ENCODE measurements at places on chromosomes 2 and 18.

DNA sequence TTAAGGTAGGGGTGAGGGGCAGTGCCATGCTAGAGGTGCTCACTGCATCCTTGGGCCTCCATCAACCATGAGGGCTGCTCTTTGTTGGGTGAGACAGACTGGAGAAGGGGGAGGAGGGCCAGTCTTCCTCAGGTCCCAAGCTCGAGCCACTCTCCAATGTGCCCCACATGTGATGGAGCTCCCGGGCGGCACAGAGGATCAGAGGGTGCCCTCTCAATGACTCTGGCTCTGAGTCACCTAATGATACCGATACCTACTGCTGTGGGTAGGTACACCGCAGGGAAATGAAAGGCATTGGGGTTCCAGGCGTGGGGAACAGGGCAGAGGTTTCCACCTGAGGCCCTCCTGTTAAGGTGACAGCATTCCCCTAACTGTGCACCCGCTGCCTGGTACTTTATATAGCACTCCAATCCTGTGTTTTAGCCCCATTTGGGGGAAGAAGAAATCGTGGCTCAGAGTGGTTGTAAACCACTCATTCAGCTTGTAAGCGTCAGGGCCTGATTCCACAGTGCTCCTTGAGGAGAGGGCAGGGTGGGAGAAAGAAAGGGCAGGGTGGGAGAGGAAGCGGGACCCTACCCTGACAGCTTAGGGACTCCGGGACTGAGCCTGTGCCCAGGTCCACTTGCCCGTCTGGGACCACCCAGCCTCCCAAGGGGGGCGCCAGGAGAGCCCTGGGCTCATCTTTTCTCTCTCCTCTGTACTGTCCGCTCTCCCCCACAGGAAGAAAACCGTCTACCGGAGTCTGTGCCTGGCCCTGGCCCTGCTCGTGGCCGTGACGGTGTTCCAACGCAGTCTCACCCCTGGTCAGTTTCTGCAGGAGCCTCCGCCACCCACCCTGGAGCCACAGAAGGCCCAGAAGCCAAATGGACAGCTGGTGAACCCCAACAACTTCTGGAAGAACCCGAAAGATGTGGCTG is 1.8 kb downstream of the B3GNT7 start:
- no peak for DNase-seq

DNA sequence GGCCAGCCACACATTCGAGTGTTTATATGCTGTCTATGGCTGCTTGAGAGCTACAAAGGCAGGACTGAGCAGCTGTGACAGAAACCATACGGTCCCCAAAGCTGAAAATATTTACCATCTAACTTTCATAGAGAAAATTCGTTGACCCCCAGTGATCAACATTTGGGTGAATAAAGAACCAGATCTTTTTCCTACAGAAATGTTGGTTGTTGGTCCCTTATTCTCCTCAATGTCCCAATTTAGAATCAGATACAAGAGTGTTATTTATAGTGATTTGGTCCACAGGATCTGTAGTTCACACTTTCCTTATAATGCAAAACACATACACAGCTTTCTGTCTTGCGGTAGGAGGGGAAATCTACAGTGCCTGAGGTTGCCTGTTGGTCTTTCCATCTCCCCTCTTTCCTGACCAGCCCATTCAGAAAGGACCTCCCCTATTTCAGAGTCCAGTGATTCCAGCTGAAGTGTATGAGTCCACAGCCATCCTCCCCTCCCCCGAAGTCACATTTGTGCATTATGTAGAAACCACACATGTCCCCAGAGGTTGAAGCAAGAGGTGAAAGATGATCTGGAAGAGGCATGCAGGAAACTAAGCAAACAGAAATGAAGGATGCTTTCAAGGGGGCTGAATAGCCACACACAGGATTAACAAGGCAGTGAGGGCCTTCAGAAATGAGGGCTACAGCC is 61.9 kb downstream of the SPRED2 start:
- DNase-seq = no peak

- DNase-seq = no peak
Measured at GRCh38 chr18:55515941-55516710, 71.9 kb downstream of the TCF4 start.

- peak; percentile 13 for DNase-seq
Measured at GRCh38 chr2:135820003-135820618, 16.9 kb downstream of the LCT start.

DNA sequence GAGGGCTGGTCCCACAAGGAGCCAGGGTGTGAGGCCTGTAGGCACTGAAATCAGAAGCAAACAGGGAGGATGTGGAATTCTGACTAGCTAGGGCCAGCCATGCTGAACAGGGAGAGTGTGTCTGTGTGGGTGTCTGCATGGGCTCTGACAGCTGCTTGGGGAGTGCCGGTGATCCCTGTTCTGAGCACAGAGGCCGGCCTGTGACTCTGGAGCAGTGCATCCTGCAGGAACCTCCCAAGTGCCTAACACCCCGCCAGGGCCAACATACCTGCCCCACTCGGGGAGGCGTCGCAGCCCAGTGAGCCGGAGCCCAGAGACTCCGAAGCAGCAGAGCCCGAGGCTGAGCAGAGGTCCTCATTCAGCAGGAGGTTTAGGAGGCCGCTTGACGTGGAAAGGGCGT is 11.5 kb upstream of the HES6 start:
- DNase-seq = no peak

GRCh38 chr2:54524226-54524991 is 68.3 kb downstream of the SPTBN1 start:
- no peak for DNase-seq

- DNase-seq = no peak
Measured at GRCh38 chr2:71181316-71181715, 45.6 kb downstream of the PAIP2B start.

GRCh38 chr18:11987527-11987926 is 6.2 kb downstream of the IMPA2 start:
- no peak for DNase-seq

- no peak for DNase-seq
Measured at GRCh38 chr2:98804265-98804650, 73.3 kb upstream of the MGAT4A start.

- DNase-seq = no peak
Measured at GRCh38 chr18:71327850-71328249, 1039.0 kb downstream of the SOCS6 start.

GRCh38 chr2:187655001-187655400 is 100.8 kb upstream of the TFPI start:
- DNase-seq = no peak

- no peak for DNase-seq
Measured at GRCh38 chr2:5479265-5479928, 212.8 kb upstream of the SOX11 start.

DNA sequence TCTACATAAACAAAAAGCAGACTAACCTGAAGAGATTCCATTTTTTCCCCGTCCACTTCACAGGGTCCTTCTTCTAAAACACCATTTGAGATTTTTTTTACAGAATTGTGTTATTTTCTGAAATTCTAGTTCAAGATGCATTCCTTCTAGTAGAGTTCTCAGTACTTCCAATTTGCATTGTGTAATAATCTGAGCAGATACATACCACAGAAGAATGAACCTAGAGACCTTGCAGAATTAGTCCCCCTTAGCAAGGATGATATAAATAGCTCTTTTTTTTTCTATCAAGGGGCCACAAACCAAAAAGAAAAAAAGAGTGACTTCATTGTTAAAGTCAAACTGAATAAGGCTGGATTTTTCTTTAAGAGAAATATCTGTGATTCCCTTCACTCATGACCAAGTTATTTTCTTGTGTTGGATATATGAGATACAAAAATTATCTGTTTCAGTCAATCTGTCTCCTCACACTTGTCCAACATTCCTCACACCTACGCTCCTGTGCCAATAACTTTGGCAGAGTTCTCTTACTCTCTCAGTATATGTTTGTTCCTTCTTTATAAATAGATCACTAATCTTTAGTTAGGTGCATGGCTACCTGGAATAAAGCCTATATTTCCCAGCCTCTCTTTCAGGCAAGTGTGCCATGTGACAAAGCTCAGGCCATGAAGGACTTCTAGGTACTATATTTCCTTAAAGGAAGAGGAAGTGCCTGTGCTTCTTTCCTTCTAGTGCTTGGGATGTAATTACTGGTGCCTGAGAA is 183.5 kb downstream of the ZNF385B start:
- no peak for DNase-seq

GRCh38 chr2:99602476-99602875 is 112.7 kb upstream of the REV1 start:
- no peak for DNase-seq

GRCh38 chr2:233349005-233349998 is 5.0 kb upstream of the DGKD start:
- DNase-seq = no peak

- DNase-seq = no peak
Measured at GRCh38 chr2:85957256-85957655, 68.5 kb upstream of the ST3GAL5 start.

GRCh38 chr2:49129034-49129433 is 25.3 kb downstream of the FSHR start:
- DNase-seq = no peak

DNA sequence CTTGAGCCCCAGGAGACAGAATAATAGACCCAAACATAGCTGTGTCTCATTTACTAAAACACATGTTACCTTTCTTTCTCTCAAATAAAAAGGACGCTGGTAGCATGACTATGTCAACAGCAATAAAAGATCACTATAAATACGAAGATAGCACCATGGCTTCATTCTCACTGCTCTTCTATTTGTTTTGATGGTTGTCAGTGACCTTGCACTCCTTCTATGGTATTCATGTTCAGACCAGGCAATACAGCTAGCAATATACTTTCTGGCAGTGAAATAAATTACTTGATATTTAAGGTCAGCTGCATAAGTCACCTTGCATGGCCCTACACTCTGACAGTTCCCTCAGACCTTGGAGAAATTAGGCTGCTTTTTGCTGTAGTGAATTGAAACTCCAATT is 263.2 kb upstream of the CDH7 start:
- DNase-seq = no peak

DNA sequence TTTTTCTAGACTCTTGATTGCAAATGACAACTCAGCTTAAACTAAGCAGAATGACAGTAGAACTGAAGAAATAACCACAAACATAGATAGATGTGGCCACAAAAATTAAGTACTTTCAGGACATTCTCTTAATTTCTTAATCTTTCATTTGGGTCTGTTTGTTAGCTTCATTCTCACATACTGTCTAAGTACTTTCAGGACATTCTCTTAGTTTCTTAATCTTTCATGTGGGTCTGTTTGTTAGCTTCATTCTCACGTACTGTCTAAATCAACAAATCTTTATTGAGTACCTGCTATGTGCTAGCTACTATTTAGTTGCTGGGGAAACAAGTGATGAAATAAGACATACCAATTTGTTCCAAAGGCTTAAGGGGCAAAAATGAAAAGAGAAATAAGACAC is 35.1 kb downstream of the FAM117B start:
- DNase-seq = no peak

DNA sequence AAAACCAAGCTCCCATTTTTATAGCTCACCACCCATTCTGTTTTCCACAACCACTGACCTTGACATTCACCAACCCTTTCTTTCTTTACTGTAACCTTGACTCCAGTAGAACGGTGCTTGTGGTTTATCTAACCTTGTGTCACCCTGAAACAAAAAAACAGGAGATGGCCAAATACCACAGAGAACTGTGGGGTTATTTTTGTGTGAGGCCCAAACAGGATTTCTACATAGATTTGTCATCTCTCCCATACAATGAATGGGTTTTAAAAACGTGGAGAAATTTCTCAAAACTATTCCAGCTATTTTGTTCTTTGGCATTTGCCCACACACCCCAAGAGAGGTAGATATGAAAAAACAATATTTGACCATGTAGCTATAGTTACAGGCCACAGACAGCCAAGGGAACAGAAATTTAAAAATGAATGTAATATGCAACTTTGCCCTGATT is 231.3 kb upstream of the TANK start:
- no peak for DNase-seq

GRCh38 chr18:60329131-60329530 is 43.4 kb downstream of the MC4R start:
- DNase-seq = no peak

GRCh38 chr2:18077704-18078103 is 199.2 kb downstream of the KCNS3 start:
- no peak for DNase-seq

DNA sequence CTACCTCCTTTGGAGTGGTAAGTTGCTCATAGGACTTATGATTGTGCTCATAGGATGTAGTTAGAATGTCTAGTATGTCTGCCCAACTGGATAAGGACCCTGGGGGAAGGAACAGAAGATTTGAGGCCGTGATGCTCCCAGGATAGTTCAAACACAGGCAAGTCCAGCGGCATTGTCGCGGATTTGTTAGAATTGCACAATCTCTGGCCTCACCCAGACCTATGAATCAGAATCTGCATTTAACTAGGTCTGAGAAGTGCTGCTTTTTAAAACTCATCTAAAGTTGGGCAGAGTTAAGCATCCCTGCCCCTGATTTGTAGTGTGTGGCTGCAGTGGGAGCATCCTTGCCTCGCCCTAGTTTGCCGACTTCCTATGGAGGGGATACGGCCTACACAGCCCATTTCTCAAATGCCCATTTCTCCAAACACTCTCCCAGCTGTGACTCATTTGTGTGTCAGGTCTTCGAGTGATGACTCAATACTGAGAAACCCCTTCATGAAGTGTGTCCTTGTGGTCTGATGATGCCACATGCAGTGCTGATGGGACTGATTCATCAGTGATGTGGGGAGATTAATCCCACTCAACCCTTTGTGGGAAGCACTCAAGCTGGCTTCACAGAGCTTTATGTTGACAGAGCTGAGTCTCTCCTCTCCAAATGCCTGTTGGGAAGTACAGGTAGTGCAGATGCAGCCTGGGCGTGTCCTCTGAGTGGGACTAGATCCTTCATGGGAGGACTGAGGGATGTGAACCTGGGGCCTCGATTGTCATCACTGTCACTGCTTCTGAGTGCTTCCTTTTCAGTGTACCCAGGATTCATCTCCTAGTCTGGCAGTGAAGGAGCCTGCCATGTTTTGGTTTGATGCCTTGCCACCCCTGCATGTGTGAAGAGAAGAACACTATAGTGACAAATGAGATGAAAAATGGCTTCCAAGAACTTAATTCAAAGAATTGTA is 18.7 kb downstream of the SMIM21 start:
- DNase-seq = no peak

DNA sequence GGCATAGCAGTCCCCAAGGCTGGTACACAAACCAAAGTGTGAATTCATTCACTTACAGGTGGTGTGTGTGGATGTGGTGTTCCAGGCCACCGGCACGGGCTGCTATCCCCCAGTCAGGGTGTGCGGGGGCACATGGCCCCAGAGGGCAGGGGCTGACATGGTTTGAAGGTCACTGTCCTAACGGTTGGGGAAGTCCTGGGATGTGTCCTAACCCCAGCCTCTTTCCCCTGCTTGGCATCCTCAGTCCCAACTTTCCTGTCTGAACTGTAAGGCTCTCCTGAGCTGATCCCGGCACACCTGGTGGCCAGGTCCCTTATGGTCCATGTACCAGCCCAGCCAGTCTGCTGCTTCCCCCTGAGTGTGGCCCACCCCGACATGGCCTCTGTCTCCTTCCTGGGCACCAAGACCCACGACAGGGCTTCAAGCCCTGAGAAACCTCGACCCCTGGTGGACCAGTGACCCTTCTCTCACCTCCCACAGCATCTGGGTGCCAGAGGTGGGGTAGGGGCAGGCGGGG is 2.4 kb upstream of the TMEM185B start:
- DNase-seq = no peak

DNA sequence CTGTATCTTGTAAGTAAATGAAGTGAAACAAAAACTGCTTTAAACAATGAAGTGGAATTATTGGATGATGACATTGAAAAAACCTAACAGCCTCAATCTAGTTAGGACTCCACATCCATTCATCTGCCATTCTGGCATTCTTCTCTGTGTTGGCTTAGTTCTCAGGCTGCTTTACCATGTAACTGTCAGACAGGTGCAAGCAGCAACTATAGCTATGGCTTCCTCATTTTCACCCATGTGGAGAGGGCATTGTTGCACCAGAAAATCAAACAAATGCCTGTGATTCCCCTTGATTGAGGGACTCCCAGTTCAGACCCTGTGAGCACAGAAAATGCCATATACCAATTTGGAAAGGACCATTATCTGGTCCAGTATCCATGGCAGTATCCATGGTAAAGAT is 129.5 kb upstream of the NYAP2 start:
- DNase-seq = no peak

All from activated T-helper 1 cell treated with anti-CD3 and anti-CD28 coated beads, Interleukin-2, amount 50 U/mL, for 16 hours (primary cell).